ENCODE measurements at places on chromosomes 11 and 22. TPM values are rescaled to one million over a fixed set of nuclear protein-coding genes. Genes with fewer than 3 reads are reported as not detected.

- no peak overlapping the region for H3K27ac ChIP-seq
- H3K27me3 ChIP-seq, result peaks cover 17% of the 10 kb centered on the region
- H3K4me3 ChIP-seq, result no peak overlapping the region
- peaks cover 7% of the 10 kb centered on the region for H3K4me1 ChIP-seq
Observed at GRCh38 chr11:71396548-71397123, 51.6 kb downstream of the DHCR7 start.

DNA sequence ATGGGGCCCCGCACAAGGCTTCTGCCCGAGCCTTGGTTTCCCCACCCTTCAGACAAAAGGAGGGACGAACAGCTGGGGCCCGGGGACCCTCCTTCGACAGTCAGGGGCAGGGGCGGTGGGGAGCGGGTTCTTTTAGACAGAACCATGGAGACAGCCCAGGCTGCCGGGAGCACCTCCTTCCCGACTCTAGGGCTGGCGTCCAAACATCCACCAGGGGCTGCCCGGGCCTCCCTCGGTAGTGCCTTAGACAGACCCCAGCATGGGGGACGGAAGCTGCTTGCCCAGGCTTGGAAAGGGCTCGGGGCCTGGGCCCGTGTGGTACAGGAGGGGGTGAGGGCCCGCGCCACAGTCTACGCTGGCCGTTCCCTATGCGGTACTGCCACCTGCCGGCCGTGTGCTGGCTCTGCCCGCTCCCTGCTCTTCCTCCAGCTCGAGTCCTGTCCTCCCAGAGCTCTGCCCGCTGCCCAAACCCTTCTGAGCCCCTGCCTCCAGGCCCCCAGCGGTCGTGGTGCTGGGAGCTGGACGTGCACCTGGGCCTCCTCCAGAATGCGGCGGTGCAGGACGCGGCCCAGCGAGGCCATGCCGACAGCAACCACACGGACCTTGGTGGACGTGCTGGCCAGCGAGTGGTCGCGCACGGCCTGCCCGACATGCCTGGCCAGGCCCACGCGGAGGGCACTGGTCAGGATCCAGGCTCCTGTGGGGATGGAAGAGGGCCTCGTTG lies 20.1 kb downstream of the TSSC4 start:
- H3K4me3 ChIP-seq, result no peak overlapping the region
- H3K4me1 ChIP-seq, result peaks cover 10% of the 10 kb centered on the region

GRCh38 chr11:77095551-77096490 lies 6.8 kb upstream of the OMP start:
- DNase-seq, result no peak
- H3K27me3 ChIP-seq, result no peaks in the 10 kb centered on the region
- peaks cover 5% of the 10 kb centered on the region for H3K36me3 ChIP-seq
- H3K4me3 ChIP-seq, result no peak overlapping the region

The DBX1 gene
- not detected for total RNA-seq

The HBD gene
- total RNA-seq, result 3.0 TPM

The CRYBA4 gene
- not detected for total RNA-seq

GRCh38 chr11:73343076-73343873 lies 32.9 kb upstream of the RELT start:
- H3K4me1 ChIP-seq, result peaks cover 12% of the 10 kb centered on the region
- H3K4me3 ChIP-seq, result peak overlapping the region; percentile 55
- no peaks in the 10 kb centered on the region for H3K27me3 ChIP-seq
- no peak for DNase-seq
- H3K27ac ChIP-seq, result no peak overlapping the region

GRCh38 chr11:61080526-61080925 lies 21.8 kb upstream of the CD5 start:
- peaks cover 4% of the 10 kb centered on the region for H3K4me1 ChIP-seq
- DNase-seq, result no peak
- H3K4me3 ChIP-seq, result no peak overlapping the region
- no peaks in the 10 kb centered on the region for H3K36me3 ChIP-seq
- peaks cover 10% of the 10 kb centered on the region for H3K27me3 ChIP-seq

DNA sequence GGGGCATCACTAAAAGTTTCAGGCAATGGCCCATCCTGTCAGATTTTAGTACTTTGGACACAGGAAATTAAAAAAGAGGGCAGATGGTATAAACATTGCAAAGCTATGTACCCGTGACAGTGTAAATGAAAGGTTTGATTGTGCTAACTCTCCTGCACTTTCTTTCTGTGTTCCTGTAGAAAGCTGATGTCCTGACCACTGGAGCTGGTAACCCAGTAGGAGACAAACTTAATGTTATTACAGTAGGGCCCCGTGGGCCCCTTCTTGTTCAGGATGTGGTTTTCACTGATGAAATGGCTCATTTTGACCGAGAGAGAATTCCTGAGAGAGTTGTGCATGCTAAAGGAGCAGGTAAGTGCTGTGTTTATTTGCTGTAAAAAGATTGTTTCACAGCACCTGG lies 10.3 kb downstream of the CAT start:
- no peaks in the 10 kb centered on the region for H3K27me3 ChIP-seq
- H3K36me3 ChIP-seq, result peaks cover 12% of the 10 kb centered on the region
- no peaks in the 10 kb centered on the region for H3K4me1 ChIP-seq

DNA sequence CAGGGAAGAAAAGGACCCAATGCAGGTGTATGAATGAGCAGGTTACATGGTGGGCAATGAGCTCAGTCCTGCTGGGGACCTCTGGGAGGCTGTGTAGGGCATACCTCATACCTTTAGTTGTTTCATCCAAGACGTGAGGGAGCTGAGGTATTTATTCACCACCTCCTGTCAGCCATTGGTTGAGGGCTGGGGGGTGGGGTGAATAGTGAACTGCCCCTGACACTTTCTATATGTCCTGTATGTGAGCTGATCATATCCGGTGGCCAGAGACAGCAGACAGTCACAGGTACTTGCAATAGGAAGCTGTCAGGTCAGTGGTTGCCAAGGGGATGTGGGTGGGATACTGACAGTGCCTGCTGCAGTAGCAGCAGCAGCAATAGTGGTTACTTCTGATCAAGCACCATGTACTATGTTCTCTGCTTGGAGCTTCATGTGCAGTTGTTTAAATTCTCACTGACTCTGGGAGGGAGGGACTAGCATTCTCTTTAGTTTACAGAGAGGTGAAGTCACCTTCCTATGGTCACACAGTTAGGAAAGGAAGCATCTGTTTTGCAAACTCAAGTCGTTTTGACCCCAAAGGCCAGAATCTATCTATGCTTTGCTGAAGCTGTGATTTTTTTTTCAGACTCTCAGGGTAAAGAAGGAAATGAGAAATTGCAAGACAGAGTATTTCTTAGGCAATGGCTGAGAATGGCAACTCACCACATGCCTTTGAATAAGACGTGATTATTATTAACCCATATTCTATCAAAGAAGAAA lies 54.0 kb downstream of the MIAT start:
- H3K4me1 ChIP-seq, result peaks cover 2% of the 10 kb centered on the region
- no peak overlapping the region for H3K27ac ChIP-seq
- peaks cover 16% of the 10 kb centered on the region for H3K36me3 ChIP-seq

The C22orf15 gene
- total RNA-seq, result 0.52 TPM

GRCh38 chr11:62054484-62055121 lies 69.2 kb upstream of the INCENP start:
- H3K36me3 ChIP-seq, result no peaks in the 10 kb centered on the region
- H3K4me3 ChIP-seq, result no peak overlapping the region
- DNase-seq, result no peak
- no peak overlapping the region for H3K27ac ChIP-seq
- peaks cover 6% of the 10 kb centered on the region for H3K4me1 ChIP-seq

All from mesothelial cell of epicardium (in vitro differentiated cells).